Activated CD4-positive, alpha-beta T cell treated with anti-CD3 and anti-CD28 coated beads for 1 hour (primary cell): ENCODE measurements at places on chromosomes 16 and 17.

GRCh38 chr17:80582165-80582564 lies 37.5 kb downstream of the RPTOR start:
- DNase-seq = no peak

DNA sequence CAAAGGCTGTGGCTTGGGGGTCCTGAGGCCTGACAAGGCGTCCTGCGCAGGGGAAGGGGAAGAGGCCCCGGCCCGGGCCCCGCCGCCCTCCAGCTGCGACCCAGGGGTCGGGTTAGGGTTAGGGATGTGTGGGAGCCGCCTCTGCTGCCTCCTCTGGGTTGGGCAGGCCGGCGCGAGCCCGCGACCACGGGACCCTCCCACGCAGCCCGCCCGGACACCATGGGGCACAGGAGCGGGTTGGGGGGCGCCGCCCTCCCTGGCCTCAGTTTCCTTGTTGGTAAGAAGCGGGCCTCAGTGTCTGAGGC lies 386 bp downstream of the CIAO3 start:
- DNase-seq = no peak

GRCh38 chr16:89855986-89856385 lies 17.4 kb upstream of the TCF25 start:
- DNase-seq = no peak

GRCh38 chr16:350203-350602 lies 2.3 kb downstream of the AXIN1 start:
- DNase-seq = no peak

DNA sequence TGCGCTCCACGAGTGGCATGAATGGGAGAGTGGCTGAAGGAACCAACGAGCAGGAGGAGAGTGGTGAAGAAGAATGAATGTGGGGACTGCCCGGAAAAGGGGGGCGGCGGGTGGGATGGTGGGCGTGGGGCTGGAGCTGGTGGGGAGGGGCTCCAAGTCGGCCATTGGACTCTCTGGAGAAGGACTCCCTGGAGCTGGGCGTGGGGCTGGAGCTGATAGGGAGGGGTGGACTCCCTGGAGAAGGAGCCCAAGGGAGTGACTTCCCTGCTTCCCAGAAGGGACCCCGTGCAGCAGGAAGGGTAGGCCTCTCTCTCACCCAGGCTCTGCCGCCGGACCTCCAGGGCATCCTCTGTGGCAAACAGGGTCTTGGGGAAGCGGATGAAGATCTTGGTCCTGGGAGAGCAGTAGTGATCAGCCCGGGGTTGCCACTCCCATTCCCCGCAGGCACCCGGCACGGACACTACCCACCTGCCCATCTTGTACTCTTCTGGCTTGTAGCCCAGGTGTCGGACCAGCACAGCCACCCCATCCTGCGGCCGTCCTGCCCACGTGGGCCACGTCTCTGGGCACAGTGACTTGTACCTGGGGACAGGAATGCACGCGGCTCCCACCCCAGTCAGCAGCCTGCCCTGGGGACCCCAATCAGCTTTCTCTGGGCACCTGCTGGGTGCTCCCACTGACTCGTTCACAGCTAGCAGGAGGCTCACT lies 14.9 kb upstream of the CRK start:
- no peak for DNase-seq

- no peak for DNase-seq
These were observed 60.8 kb upstream of the MED9 start for GRCh38 chr17:17416007-17416399.

- no peak for DNase-seq
These were observed 236.6 kb upstream of the NLRP1 start for GRCh38 chr17:5820721-5821456.

DNA sequence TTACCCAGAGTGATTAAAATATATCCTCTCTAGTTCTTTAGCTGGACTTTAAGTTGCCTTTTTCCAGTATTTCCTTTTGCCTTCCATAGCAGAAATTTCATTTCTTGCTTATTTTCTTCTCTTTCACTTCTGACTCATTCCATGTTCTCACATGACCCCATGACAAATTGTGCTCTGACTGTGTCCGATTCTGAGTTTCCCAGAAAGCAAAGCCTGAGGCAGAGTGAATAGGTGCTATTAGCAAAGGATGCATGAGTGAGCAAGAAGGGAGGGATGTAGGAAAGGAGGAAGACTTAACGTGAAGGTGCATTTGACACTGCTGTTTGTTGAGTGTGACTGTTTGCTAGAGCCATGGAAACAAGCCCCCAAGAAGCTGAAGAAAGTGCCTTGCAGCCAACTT lies 82.6 kb upstream of the CNTNAP4 start:
- DNase-seq = no peak

GRCh38 chr17:43018932-43019331 lies 3.3 kb downstream of the VAT1 start:
- no peak for DNase-seq

DNA sequence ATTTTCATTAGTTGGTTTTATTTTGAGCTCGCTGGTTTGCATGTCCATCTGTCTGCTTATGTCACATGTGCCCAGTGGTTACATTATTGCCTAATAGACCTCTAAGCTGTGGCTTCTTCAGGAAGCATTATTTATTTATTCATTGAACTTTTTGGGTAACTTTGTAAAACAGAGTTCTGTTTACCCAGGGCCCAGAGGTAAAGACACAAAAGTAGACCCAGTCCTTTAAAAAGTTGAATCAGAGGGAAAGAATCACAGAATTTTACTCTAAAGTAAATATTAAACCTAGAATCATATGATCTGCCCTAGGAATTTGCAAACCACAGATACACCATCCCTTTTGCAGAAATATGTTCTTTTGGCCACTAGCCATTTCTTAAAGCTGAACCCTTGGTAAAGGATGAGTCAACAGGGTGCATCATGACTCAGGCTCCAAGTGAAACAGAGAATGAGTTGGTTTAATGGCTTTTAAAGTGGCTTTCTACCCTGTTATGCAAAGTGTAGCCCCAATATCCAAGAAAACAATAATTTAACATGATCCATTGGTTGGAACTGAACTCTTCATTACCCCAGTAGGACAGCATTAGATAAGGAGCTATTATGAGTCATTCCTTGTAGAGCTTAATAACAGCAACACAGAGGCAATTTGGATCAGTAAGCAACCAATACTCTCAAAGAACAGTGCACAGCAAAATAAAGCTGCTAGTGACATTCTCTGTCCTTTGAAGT lies 236.3 kb downstream of the KCNJ2 start:
- DNase-seq = no peak

- no peak for DNase-seq
These were observed 13.2 kb downstream of the KLHL36 start for GRCh38 chr16:84661418-84662060.

DNA sequence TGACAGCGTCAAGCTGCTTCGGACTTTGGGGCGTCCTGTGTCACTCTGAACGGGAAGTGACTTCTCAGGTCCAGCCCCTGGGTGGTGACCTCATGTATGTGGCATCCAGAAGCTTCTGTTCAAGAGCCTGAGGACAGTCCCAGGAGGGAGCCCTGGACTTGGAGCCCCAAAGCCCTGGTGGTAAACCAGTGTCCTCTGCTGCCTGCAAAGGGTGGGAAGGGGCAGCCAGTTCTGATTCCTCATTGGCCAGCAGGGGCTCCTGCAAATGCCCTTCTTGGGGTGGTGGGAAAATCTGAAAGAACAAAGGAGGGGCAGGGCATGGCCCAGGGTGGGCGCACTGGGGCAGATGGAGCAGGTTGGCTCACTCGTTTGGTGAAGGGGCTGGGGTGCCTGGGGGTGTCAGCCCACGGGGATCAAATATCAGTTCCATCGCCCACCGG lies 1.6 kb downstream of the OSGIN1 start:
- no peak for DNase-seq

- DNase-seq = no peak
These were observed 15.0 kb downstream of the CACNG1 start for GRCh38 chr17:67059372-67059771.

- no peak for DNase-seq
These were observed 318.9 kb downstream of the MAP2K6 start for GRCh38 chr17:69733171-69734012.

GRCh38 chr17:80372922-80373570 lies 41.9 kb upstream of the ENDOV start:
- no peak for DNase-seq

DNA sequence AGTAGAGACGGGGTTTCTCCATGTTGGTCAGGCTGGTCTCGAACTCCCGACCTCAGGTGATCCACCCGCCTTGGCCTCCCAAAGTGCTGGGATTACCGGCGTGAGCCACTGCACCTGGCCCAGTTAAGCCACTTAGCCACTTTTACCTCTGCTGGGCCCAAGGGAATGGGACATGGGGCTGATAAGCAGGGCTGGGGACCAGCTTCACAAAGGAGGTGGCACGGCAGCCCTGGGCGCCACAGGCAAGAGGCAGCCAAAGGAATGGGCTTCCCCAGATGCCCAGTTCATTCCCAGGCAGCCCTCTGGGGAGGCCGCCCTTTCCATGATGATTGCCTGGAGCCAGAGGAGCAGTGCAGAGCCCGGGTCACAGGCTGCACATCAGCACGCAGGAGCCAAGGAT lies 5.0 kb upstream of the CYB561 start:
- DNase-seq = no peak

DNA sequence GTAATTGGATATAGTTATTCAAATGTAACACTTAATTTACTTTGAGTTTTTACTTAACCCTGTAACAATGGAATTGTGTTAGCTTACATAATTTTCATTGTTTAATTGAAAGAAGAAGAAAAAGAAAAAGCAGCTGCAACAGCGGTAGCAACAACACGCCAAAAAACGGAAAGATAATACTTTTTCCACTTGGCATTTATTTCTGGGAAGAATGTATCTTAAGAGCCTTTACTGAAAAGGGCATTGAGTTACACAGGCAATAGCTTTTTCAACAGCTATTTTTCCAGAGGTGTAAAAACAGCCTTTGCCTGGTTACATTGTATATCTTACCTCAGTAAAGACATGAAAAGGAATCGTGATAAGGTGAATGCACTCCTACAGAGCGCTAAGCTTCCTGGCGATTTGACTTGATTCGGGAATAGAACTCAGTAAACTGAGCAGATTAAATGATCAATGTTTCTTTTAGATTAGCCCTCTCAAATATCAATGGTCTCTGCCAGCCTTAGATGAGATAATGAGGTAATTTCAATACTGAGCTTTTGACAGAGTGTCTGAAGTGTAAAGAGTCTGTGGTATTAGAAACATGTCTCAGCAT lies 311.3 kb downstream of the CDH13 start:
- no peak for DNase-seq
